ENCODE measurements at places on chromosomes 12 and 14.

DNA sequence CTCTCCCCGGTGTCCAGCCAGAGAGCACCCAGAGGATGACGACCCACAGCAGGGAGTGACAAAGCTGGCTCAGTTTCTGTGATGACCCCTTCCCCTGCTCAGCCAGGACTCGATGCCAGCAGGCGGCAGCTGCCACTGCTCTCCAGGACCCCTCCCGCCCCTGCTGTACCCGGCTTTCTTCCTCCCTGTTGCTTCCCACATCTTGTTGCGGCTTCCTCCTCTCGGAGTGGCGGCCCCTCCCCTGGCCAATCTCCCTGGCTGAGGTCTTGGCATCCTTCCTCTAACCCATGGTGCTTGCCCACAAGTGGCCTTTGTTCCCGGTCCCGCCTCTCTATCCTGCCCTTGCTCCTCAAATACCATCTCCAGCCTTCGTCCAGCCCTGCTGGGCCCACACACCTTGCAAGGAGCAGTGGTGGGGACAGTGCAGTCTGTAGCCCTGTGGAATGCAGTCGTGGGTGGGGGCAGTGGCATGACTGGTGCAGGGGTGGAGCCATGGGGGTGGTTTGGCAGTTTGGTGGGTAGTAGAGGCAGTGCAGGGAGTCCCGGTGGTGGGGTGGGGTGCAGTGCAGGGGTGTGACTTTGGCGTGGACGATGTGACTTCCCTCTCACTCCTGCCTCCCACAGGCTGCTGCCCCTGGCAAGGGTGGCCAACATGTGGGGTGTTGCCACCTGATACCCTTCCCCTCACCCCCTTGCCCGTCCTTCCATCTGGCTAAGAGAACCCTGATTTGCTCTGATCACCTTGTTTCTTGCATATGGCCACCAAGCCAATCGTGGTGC is 16.3 kb upstream of the BEGAIN start:
- DNase-seq, result peak; percentile 66

GRCh38 chr14:94330857-94331256 is 7.7 kb upstream of the SERPINA6 start:
- no peak for DNase-seq

GRCh38 chr14:50340045-50340444 is 27.9 kb downstream of the DMAC2L start:
- DNase-seq, result no peak

DNA sequence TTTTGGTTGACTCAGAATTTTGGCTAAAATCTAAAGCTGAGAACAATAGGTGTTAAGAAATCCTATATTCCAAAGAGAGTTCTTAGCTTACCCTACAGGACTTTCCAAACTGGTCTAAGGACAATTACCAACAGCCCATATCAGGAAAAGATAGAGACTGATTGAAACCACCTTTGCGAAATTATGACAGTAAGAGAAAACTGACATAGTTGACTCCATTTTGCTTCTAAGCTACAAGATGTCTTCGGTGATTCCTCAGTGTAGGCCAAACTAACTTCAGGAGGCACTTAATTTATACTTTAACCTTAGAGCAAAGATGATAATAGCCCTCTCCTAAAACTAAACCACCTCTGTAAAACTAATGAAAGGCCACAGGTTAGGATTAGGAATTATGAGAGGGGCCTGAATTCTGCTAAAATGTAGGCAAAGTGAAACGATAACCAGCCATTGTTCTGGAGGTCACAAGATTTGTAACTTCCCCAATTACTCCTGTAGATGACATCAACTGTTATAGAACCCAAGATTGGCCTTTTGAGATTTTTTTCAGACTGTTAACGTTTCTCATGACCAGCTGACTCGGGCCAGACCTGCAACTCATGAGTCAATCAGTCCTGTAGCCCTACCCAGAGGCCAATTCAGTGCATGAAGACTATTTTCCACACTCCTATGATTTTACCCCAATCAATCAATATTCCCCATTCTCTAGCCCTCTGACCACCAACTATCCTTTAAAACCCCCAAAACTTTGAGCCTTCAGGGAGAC is 43.0 kb downstream of the KLRG1 start:
- DNase-seq, result no peak

GRCh38 chr12:30880061-30880460 is 46.5 kb upstream of the TSPAN11 start:
- DNase-seq, result no peak

GRCh38 chr12:71685312-71685906 is 473 bp upstream of the TMEM19 start:
- no peak for DNase-seq

GRCh38 chr12:39605501-39605900 is 14.1 kb downstream of the ABCD2 start:
- no peak for DNase-seq

DNA sequence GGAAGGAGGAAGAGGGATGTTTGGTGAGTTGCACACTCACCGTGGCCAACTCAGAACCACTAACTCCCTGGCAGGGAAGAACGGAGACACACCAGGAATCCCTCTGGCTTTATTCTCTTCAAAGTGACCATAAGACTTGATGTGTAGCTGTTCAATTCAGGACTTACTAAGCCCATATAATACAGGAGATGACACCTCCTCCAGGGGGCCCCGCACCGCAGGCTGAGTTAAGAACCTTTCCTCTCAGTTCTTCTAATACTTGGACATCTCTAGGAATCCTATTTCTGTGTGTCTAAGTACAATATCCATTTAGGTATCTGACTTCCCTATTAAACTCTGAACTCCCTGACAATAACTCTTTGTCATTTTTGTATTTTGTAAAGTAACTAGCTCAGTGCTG is 49.5 kb downstream of the DCAF4 start:
- DNase-seq, result no peak

DNA sequence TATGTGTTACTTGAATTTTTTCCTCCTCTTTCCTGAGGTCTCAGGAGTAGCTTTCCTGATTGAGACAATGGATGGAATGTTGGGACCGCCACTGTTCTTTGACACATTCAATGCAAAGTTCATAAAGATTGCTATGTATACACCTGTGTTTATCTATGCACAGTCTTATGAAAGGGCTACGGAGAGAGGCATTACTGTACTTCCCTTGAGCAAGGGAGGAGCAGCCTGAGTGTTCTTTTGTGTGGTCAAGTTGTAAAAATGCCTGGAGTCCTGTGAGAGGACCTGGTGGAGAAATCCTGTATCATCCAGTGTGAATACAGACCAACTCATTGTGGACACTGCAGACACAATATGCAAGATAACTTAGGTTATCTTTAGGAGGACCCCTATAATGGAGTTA is 1.2 kb downstream of the SRGAP1 start:
- no peak for DNase-seq

GRCh38 chr12:101891462-101891971 is 14.1 kb downstream of the DRAM1 start:
- DNase-seq, result peak; percentile 57

DNA sequence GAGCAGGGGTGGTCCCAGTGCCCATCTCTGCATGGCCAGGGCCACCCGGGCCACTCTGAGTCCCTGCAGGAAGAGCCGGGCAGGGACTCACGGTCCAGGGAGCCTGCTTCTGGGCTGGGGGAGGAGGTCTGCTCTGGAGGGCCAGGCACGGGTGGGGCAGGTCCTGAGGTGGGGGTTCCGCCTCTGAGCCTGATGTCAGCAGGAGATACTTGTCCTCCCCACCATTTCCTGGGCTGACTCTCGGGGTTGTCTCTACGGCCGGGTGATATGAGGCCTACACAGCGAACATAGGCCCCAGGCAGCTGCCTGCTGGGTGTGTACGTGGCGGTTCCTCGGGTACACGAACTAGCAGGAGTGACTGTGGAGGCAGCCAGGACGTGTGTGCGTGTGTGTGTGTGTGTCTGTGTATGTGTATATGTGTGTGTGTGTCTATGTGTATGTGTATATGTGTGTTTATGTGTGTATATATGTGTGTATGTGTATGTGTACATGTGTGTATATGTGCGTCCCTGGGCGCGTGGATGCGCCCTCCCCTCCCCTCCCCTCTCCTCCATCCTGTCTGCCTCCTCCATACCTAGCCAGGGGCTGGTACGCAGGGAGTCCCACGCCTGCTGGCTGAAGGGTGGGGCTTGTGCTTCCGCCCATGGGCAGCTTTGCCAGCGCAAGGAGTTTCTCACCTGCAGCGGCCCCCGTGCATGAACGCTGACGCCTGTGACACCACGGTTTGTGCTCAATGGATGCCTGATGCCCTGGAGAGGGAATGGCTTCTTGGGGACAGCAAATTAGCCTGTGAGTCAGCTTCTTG is 30.4 kb upstream of the TRAF3 start:
- DNase-seq, result no peak

GRCh38 chr14:22650046-22650739 is 6.0 kb upstream of the OR6J1 start:
- DNase-seq, result no peak

DNA sequence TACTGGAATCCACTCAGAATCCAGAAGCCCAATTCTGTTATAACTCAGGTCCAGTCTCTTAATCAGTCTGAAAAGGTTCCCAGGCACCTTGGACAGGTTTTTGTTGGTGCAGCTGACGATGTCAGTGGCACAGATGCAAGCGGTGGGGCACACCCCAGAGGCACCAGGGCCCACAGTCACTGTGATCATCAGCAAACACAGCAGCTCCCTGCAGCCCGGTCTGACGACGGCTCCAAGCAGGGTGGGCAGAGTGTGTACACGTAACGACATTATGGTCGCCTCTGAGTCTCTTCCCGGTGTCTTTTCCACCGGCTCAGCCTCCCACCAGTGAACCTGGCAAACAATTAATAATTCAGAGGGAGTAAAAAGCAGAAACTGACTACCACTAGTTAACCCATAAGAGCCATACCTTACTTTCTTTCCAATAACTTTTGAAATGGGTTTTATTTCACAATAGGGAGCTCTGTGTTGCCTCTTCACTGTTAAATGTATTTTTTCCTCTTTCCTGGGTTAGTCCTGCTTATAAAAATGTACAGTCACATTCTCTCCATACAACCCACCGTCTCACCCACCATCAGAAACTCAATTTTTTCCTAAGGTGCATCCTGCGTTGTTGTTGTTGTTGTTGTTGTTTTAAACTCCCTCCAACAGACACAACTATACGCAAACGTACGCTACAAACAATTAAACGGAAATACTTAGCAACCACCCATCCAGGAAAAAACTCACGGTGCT is 521 bp upstream of the PCED1B start:
- peak; percentile 82 for DNase-seq
